ENCODE measurements at places on chromosomes 7 and 10.

DNA sequence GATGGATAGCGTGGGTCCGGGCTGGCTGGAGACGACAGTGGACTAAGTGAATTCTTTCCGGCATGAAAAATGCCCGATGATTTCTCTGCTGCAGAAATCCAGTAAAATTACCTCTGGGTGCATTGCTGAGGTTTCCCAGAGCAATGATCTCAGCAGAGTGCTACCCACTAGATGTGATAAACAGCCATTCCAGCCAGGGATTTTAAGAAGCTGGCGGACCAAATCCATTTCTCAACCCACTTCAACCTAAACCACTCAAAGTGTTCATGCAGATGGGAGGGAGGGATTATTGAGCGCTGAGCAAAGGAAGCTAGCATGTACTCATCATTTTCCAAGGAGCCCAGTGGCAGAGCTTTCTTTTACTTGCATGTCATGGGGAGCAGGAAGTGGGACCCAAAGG lies 116.7 kb downstream of the PRKCQ start:
- H3K4me3 ChIP-seq: no peak overlapping the region
- no peak overlapping the region for H3K27ac ChIP-seq

DNA sequence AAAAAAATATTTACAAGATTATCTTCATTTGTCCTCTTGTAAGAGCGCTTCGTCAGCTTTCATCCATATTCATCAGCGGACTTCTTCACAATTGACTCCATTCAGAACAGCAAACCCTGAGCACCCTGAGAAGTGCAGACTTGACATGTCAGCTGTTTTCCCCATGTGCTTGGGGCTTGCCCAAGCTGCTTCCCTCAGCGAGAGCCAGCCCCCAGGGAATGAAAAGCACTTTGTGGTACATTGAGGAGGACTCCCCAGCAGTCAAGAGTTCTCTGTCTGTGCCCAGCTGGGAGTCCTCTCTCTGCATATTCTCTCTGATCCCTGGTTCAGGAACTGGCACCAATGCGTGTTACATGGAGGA lies 22.7 kb downstream of the HKDC1 start:
- H3K4me3 ChIP-seq: no peak overlapping the region
- H3K4me1 ChIP-seq: no peaks in the 10 kb centered on the region
- DNase-seq: no peak
- H3K27me3 ChIP-seq: no peaks in the 10 kb centered on the region

GRCh38 chr10:132363921-132364593 lies 32.1 kb downstream of the LRRC27 start:
- no peak overlapping the region for H3K27ac ChIP-seq
- H3K27me3 ChIP-seq: no peaks in the 10 kb centered on the region
- H3K4me1 ChIP-seq: peaks cover 2% of the 10 kb centered on the region
- DNase-seq: no peak
- H3K36me3 ChIP-seq: peaks cover 20% of the 10 kb centered on the region
- no peak overlapping the region for H3K4me3 ChIP-seq

GRCh38 chr10:4127518-4128315 lies 342.7 kb upstream of the KLF6 start:
- no peaks in the 10 kb centered on the region for H3K36me3 ChIP-seq
- no peaks in the 10 kb centered on the region for H3K27me3 ChIP-seq
- no peaks in the 10 kb centered on the region for H3K4me1 ChIP-seq
- H3K27ac ChIP-seq: no peak overlapping the region

- no peaks in the 10 kb centered on the region for H3K27me3 ChIP-seq
- peak overlapping the region; percentile 46 for H3K4me3 ChIP-seq
- H3K4me1 ChIP-seq: peaks cover 20% of the 10 kb centered on the region
- no peak for DNase-seq
- H3K27ac ChIP-seq: peak overlapping the region; percentile 94
- peaks cover 25% of the 10 kb centered on the region for H3K36me3 ChIP-seq
These were observed 61.7 kb downstream of the DAGLB start for GRCh38 chr7:6385909-6386560.

- no peak for DNase-seq
- H3K4me3 ChIP-seq: no peak overlapping the region
- H3K36me3 ChIP-seq: peaks cover 17% of the 10 kb centered on the region
- no peaks in the 10 kb centered on the region for H3K27me3 ChIP-seq
- peak overlapping the region; percentile 48 for H3K27ac ChIP-seq
- H3K4me1 ChIP-seq: peaks cover 22% of the 10 kb centered on the region
These were observed 6.2 kb downstream of the NIPSNAP2 start for GRCh38 chr7:55970561-55970960.

DNA sequence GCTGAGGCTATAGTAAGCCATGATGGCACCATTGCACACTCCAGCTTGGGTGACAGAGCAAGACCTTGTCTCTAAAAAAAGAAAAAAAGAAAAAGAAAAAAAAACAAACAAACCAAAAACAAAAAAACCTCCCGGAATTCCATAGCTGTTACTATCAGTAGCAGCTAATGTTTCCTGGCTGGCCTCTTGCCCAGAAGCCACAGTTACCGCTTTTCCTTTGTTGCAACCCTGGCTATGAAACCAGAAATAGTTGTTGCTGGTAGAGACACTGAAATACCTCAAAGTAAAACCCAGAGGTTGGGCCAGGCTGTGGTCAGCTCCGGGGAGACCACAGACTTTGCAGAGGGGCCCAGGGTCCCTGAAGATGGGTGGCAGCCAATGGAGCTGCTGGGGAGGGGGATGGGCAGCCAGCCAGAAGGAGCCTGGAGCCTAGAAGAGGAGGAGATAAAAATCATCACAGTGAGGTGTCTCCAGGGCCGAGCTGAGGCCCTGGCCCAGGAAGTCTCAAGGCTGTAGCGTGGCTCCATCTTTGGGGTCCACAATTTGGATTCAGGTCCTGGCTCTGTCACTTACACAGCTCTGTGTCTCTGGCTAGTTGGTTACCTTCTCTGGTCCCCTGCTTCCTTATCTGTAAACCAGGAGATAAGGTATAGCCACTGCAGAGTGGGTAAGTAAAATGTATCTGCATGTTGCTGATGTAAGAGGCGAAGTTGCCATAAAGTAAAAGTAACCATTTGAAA lies 3.4 kb upstream of the CHST12 start:
- peak overlapping the region; percentile 81 for H3K4me3 ChIP-seq
- peaks cover 22% of the 10 kb centered on the region for H3K4me1 ChIP-seq
- H3K27me3 ChIP-seq: peaks cover 3% of the 10 kb centered on the region
- H3K36me3 ChIP-seq: no peaks in the 10 kb centered on the region

DNA sequence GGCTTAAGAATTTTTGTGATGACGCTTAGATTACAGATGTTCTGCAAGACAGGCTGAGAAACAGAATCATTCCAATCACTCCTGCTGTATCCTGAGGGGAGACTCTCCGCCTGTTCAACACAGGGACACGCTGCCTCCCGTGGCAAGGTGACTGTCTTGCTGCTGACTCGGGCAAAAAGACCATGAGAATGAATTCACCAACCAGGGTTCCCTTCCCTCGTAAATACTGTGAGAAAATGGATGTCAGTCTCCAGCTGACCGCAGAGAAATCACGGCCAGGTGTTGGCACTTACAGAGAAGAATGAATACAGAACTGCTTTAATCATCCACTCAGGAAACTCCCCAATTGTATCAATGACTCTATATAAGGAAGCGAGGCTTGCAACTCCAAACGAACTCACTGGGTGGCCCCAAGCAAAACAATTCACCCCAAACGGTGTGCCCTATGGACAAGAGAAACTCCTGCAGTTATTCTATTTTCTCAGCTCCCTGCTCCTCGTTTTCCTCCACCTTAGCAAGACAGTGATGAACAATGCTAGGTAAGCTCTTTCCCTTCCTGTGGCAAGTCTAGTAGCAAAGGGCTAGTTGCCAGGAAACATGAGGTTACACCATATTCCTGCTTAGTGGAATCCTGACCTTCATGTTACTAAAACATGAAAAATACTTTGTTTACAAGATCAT lies 22.8 kb downstream of the GNA12 start:
- DNase-seq: no peak
- no peaks in the 10 kb centered on the region for H3K27me3 ChIP-seq
- H3K4me3 ChIP-seq: peak overlapping the region; percentile 51
- H3K36me3 ChIP-seq: peaks cover 19% of the 10 kb centered on the region
- H3K27ac ChIP-seq: peak overlapping the region; percentile 80

- no peak overlapping the region for H3K27ac ChIP-seq
- H3K36me3 ChIP-seq: no peaks in the 10 kb centered on the region
- no peak for DNase-seq
- no peaks in the 10 kb centered on the region for H3K27me3 ChIP-seq
These were observed 453.7 kb upstream of the LRRTM3 start for GRCh38 chr10:66472156-66472555.

DNA sequence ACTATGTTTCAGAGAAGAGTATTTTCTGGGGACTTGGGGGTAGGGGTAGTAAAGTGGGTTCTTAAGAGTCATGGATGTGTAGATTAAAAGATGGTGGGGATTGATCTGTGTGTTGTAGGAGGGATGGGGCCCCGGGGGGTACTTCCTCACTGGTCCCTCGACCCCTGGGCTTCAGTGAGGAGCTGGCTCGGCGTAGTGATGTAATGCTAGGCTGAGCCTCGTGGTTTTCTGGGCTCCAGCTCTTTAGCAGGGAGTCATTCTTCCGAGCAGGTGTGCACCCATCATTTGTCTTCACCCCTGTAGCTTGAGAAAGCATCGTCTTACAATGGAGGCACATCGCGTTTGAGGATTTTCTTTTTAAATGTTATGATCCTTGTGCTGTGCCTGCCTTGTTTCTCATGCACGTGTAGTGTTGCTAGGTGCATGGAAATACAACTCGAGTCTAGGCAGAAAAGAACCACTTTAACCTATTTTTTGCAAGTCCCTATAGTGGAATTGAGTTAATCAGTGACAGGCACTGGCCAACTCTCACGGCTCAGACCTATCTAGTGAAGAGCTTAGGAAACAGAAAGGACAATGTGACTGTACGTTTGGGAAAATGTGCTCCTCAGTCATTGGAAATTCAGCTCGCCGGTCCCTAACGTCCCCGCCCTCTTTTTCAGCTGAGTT lies 106.1 kb upstream of the BTBD16 start:
- H3K36me3 ChIP-seq: peaks cover 2% of the 10 kb centered on the region
- DNase-seq: no peak
- H3K27me3 ChIP-seq: peaks cover 11% of the 10 kb centered on the region
- H3K4me3 ChIP-seq: peak overlapping the region; percentile 92
- peak overlapping the region; percentile 86 for H3K27ac ChIP-seq

- peaks cover 14% of the 10 kb centered on the region for H3K27me3 ChIP-seq
- H3K36me3 ChIP-seq: no peaks in the 10 kb centered on the region
- no peak overlapping the region for H3K4me3 ChIP-seq
- DNase-seq: no peak
- no peak overlapping the region for H3K27ac ChIP-seq
These were observed 449.7 kb upstream of the KLF6 start for GRCh38 chr10:4234661-4235060.

DNA sequence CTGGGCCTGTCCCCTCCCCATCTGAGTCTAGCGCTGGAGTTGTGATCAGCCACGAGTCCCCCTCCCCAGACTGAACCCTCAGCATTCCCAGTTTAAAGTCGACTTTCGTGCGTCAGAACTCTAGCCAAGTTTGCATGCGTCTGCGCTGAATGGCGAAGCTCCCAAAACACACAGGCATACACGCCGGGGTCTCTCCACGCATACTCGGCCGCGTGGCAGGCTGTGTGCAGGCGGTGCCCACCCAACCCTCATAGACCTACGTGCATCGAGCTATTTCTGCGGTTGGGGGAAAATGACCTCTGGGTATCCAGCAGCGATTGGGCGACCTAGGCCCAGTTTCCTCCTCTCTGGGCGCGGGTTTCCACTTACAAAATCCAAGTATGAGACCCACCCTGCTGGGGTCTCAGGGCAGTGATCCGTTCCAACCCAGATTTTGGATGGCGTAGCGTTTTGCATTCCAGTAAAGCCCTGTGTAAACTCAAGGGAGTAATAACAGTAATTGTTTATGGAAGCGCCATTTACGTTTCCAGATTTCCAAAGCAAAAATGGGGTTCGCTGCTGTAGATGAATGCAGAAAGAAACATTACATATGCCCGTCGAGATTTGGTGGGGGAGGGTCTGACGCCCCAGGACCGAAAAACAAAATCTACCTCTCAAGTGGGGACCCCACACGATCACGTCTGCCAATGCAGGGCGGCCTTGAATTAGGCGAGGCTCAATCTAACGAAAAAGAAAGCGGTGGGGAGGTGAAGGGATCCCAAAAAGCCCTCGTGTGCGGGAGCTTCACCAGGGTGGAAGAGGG lies 2.0 kb upstream of the HMX3 start:
- no peak for DNase-seq
- peaks cover 86% of the 10 kb centered on the region for H3K27me3 ChIP-seq
- no peak overlapping the region for H3K27ac ChIP-seq
- H3K36me3 ChIP-seq: no peaks in the 10 kb centered on the region
- peaks cover 7% of the 10 kb centered on the region for H3K4me1 ChIP-seq

- H3K27ac ChIP-seq: no peak overlapping the region
- H3K4me1 ChIP-seq: peaks cover 26% of the 10 kb centered on the region
- DNase-seq: no peak
- no peak overlapping the region for H3K4me3 ChIP-seq
These were observed 32.7 kb upstream of the KLHL7 start for GRCh38 chr7:23072922-23073321.

- H3K4me3 ChIP-seq: no peak overlapping the region
- no peak overlapping the region for H3K27ac ChIP-seq
- H3K36me3 ChIP-seq: no peaks in the 10 kb centered on the region
- H3K4me1 ChIP-seq: peaks cover 7% of the 10 kb centered on the region
These were observed 263.6 kb upstream of the AUTS2 start for GRCh38 chr7:69334701-69335100.

DNA sequence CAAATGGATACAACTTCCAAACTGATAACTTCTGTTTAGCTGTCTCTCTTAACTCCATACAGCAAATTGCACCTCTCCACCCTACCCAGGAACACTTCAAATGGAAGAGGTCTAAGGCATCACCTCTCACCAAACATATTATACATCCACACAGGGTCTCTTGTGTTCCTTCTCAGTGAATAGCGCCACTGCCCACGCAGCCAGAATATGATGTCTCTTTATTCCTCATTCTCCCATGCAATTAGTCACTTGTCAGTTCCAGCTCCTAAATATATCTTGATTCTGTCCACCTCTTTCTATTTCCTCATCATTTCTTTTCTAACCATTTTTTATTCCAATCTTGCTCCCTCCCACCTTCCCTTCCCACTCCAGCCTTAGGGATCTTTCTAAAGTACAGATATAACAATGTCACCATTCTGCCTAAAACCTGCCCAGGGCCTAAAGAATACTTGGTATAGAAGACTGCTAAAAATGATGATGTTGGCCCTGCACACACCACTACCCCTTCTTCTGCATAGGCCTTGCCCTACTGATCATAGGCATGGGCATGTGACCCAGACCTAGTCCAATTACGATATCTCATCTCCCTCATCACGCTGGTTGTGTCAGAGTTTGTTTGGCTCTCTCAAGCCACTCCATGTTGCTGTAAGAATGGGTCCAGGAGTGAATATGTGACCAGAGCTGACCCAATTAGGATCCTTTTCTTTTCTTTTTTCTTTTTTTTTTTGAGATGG lies 5.7 kb upstream of the TSPAN14 start:
- no peaks in the 10 kb centered on the region for H3K36me3 ChIP-seq
- no peak overlapping the region for H3K27ac ChIP-seq
- no peak overlapping the region for H3K4me3 ChIP-seq
- no peaks in the 10 kb centered on the region for H3K27me3 ChIP-seq

DNA sequence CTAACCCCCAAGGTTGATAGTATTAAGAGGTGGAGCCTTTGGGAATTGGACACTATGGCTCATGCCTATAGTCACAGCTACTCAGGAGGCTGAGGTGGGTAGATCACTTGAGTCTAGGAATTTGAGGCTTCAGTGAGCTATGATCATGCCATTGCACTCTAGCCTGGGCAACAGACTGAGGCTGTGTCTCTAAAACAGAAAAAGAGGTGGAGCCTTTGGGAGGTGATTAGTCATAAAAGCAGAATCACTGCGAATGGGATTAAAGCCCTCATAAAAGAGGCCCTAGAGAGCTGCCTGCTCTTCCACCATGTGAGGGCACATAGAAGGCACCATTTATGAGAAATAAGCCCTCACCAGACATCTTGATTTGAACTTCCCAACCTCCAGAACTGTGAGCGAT lies 81.9 kb downstream of the SKAP2 start:
- no peaks in the 10 kb centered on the region for H3K27me3 ChIP-seq
- no peak overlapping the region for H3K27ac ChIP-seq
- no peak overlapping the region for H3K4me3 ChIP-seq
- peaks cover 2% of the 10 kb centered on the region for H3K4me1 ChIP-seq
- H3K36me3 ChIP-seq: peaks cover 14% of the 10 kb centered on the region

Measured in type B pancreatic cell (in vitro differentiated cells).